RPMI8226 (cell line): ENCODE measurements at places on chromosomes 12 and 14.

- DNase-seq: peak; percentile 2
Observed at GRCh38 chr12:81692008-81692407, 67.1 kb downstream of the PPFIA2 start.

GRCh38 chr14:85319998-85320630 is 209.8 kb upstream of the FLRT2 start:
- DNase-seq: no peak

GRCh38 chr12:90690120-90690519 is 264.9 kb downstream of the CCER1 start:
- DNase-seq: no peak

DNA sequence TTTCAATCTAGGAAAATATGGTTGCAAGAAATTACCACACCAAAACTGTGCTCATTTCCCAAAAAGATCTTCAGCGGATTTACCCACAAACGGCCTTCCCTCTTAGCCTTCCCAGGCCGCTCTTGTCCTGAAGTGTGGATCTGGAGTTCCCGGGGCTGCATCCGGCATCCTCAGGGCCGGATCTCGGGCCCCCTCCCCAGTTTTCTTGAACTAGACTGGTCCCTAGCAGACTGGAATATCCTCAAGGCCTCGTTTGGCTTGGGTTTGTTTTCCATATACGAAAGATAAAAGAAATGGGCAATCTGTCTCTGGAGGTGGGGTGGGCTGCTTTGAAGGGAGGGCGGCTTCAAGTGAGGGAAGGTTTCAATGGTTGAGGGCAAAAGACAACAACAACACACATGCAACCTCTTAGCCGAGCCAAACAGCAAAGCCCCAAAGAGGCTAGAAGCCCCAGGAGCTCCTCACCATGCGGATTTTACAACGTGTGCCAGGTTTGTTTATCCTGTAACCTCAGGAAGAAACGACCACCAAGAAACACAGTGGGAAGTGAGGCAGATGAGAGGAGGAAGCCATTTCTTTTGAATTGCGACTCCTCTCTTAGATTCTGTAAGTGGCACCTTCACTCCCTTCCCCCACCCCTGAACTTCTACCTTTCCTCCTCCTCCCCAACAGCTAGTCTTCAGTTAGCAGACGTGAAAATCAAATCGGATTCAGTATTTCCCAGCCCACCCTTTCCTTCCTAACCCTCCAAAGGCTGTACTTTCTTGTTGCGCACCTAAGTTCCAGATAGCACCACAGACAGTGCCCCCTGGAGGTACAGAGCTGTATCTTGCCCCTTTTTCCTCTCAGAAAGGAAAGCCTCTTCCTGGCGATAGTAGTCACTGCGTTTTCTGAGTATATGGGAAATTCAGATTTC is 2.6 kb downstream of the MYF6 start:
- DNase-seq: peak; percentile 26

- no peak for DNase-seq
Observed at GRCh38 chr12:65010437-65010836, 110.7 kb downstream of the WIF1 start.

DNA sequence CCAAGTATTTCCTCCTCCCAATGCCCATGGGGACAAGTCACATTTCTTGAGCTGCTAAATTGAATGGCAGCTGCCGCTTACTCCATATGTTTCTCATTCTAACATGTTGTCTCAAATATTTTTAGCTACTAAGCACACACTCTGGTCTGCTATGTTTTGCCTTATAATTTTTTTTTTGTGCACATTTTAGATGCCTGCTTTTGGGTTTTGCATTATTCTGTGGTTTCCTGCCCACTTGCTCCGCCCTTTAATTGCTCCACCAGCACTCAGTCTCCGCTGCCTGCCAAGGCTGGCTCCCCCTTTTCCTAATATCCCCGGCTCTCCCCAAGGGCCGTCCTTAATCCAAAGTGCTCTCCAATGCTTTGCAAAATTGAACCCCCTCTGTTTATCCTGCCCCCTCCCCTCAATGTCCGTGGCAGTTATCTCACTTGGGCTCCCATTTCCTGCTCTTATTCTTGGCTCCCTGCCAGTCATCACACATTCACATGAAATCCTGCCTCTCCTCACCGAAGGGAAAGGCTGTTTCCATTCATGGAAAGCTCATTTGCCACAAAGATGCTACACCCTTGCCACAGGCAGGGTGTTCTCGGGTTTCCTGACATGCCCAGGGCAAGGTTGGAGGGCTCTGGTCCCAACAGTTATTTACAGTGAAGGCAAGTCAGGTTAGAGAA is 79.4 kb downstream of the C12orf75 start:
- DNase-seq: no peak

- no peak for DNase-seq
Observed at GRCh38 chr12:93912086-93912733, 235.0 kb downstream of the CRADD start.

DNA sequence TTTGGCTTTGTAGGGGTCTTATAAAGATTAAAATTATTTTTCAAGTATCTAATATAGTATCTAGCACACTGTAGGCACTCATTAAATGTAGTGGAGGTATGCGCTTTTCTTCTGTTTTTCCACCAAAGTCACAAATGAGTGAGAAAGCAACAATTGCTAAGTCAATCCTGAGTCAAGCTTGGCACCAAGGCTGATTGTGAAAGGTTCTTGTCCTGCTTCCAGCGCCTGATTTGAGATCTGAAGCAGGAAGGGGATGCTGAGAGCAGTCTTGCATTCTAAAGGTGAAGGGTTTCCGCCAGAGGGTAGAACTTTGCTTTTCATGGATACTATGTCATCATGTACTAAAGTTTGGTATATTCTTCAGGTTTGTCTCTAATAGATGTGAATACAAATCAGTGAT is 64.9 kb upstream of the DAAM1 start:
- no peak for DNase-seq

DNA sequence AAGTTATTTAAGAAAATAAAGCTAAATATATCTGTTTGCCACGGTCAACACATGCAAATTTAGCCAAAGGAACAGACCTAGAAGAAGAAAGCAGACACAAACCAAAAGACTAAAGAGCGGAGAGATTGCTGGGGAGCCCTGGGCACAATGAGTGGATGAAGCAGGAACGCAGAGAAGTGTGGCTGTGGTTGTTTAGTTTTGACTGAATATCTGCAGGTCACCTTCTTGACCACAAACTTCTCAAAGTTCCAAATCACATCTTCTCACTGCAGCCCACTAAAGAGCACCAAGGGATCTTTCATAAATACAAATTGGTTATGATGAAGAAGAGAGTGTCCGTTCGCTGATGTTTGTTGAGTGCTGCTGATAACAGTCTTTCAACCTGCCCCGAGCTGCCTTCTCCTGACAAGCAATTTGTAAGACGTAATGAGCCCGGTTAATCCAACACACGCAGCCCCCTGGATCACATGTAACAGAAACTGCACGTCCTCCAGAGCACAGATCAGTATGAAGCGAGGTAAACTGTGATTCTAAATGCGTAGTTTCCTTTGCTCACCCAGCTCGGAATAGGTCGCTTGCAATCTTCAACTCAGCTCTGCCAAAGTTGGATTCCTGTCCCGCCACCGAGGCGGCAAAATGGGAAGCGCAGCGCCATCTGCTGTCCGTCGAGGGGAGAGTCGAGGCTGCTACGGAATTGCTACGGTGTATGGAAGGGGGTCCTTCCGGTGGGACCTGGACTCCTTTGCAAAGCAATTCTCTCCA is 120.8 kb downstream of the GXYLT1 start:
- peak; percentile 71 for DNase-seq

- no peak for DNase-seq
Observed at GRCh38 chr12:113088971-113089756, 32.6 kb downstream of the DTX1 start.
